NCI-H146 (cell line): ENCODE measurements at places on chromosomes 12 and 14.

GRCh38 chr12:2796187-2796666 lies 1.5 kb downstream of the FKBP4 start:
- DNase-seq, result no peak

DNA sequence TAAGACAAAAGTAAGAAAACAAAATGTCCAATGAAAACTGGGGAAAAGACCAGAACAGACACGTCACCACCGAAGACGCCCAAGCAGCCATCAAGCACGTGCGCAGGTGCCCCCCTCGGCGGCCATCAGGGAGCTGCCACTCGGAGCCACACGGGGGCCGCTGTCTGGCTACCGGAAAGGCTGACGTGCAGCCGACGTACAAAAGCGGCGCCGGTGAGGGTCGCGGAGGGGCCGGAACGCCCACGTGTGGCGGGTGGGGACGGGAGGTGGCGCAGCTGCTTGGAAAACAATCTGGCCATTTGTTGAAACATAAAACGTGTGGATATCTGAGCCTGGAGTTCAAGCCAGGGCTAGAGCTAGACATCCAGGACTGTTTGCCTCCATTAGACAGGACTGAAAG lies 60.7 kb downstream of the GALNT9 start:
- DNase-seq, result no peak

- DNase-seq, result no peak
Observed at GRCh38 chr14:68473069-68473468, 319.8 kb downstream of the ZFP36L1 start.

DNA sequence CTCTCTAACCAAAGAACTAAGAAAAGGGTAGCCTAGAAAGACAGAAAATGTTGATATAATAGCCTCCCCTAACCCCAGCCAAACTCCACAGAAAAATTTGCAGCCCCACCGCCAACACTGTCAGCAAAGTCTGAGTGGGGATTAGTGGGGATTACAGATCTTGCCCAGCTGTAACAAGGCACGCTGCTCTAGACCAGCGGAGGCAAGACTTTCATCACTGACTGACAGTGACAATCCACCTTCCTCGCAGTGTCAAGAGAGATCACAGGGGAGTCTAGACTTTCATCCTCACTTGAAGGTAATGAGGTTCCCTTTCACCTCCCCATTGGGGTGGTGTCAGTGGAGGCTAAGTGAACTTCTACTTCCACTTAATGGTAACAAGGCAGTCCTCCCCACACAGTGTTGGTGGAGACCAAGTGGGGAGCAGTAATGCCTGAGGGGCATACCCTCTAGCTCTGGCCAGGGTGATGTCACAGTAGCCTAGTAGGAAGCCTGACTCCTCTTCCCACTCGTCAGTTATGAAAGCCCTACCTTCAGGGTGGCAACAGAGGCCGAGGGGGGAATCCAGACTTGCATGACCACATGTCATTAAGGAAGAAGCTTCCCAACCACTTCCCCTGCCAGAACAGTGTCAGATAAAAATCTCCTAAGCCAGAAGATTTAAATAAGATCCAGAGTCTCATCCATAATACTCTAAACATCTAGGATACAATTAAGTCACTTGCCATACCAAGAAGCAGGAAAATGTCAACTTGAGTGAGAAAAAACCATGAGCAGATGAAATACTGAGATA lies 91.7 kb upstream of the RASSF8 start:
- no peak for DNase-seq

DNA sequence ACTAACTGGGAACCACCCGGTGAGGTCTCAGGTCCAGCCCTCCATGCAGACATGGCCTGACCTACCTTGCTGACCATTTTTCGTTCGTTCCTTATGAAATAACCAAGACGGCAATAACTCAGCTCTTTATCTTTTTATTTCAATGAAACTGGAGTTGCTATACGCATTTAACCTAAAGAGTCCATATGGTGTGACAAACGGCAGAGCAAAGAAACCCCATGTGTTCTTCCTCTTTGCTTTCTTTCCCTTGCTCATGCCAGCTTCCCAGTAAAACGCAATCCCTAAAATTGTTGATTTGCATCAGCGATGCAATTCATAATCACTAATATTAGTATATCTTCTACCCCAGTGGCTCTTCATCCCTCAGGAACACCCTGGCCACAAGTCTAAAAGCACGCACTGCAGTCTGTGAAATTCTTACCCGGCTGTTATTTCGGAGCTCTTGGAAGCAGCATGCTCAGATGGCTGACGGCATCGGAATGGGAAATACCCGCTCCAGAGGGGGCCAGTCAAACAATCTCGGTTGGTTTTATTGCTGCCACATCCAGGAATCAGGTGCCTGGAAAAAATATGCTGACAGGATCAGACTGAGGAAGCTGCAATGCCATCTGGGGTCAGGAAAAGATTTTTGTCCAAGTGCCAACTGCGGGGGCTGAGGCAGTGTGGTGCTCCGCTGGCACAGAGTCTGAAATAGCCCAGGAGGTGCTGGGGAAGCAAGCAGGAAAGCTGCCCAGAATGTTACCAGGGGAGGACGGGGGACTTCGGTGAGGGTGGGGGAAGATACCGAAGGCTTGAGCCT lies 28.2 kb upstream of the KCNA1 start:
- DNase-seq, result no peak

DNA sequence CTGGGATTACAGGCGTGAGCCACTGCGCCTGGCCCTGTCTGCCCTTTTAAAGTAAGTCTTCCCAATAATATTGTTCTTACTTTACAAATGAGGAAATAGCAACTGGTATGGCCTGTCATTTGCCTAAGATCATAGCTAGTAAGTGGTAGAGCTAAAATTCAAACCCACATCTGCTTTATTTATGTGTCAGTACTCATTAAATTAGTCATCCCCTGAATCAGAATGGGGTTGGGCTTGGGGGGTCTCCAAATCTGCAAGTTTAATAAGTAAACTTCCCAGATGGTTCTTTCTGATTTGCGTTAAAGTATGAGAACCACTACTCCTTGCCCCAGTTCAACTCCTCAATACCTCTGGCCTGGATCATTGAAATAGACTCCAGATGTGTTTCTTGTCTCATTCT lies 96.2 kb downstream of the FAR2 start:
- DNase-seq, result no peak
